Brain (organoid and tissue), 16 donors: ENCODE measurements at places on chromosomes 6 and 20. TPM values are rescaled to one million over a fixed set of nuclear protein-coding genes. Genes with fewer than 3 reads are reported as not detected.
A peak's percentile ranks its signal among the peaks of the same experiment; 100 is the strongest.

Gene LTA
- not detected for polyA plus RNA-seq

Gene IMPG1
- polyA plus RNA-seq = 0.08 TPM

- DNase-seq = no peak
These were observed 232.6 kb downstream of the TMEM242 start for GRCh38 chr6:157090736-157091135.

DNA sequence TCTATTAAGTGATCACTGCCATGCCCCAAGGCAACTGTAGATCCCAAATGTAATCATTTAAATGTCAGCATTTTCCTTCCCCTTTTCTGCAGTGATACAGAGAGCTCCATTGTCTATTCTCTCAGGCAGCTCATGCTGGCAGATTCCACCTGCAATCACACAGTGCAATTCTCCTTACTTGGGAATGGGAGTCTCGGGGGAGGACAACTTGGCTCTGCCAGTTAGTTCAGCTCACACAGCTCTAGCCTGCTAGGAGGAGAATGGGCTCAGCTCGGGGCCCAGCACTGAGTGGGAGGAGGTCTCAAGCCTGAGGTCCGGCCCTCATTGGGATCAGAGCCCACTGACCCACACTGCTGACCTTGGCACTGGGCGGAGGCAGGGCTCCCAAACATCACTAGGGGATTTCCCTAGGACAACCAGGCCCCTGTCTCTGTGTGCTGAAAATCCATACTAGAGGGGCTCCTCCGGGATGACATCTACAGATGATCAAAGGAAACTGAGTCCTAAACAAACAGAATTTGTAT lies 109.2 kb upstream of the ASF1A start:
- peak; percentile 93 for DNase-seq

DNA sequence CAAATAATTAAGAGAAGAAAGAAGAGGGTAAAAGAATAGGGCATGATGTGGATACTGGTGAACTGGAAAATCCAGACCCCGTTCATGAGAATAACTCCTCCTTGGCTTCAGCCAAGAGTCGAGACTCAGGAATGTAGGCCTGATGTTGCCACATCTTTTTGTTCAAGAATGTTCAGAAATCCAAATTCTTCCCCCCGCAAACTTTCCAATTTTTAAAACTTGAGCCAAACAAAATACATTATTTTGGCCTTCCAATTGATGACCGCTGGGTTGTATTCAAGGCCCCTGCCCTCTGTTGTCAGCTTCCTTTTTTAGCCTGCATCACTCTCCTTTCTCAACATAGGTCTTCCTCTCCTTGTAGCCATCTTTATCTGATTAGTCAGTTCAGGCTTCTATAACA lies 106.1 kb downstream of the TNFAIP3 start:
- DNase-seq = no peak

GRCh38 chr6:147757291-147757690 lies 248.8 kb downstream of the SAMD5 start:
- DNase-seq = no peak

GRCh38 chr6:815348-815738 lies 122.4 kb upstream of the EXOC2 start:
- DNase-seq = no peak

GRCh38 chr6:44097782-44098317 lies 29.4 kb downstream of the MRPL14 start:
- no peak for DNase-seq

DNA sequence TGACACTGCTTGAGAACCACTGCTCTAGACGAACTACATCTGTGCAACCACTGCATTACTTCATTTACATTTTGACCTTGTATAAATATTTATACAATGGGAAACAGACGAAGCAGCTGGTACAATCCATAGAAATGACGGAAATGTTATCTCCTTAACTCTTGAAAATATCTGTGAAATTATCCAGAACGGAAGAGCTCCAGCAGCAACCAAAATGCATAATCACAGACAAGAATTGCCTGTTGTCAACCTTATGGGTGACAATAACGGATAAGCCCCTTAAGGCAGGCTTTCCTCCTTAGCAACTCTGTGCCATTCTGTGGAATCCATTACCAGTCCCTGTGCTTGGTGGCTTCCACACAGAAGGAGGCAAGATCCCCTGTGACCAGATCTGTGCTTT lies 115.4 kb downstream of the DTNBP1 start:
- DNase-seq = no peak

DNA sequence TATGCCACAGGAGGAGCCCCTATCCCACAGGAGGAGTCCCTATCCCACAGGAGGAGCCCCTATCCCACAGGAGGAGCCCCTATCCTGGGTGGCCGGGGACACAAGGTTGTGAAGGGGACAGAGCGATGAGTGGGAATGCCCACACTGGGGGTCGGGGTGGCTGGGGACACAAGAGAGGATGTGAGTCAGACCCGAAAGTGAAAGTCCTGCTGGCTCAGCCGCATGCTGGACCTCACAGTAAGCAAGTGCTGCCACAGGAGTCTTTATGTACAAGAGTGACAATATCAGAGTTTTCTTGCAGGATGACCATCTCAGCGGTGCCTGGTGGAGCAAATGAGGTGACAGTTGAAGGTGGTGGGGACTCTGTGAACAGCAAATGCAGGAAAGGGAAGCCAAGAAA lies 93.7 kb downstream of the PSMB1 start:
- no peak for DNase-seq

Gene CLDN20
- polyA plus RNA-seq = not detected

Gene NKX2-2
- 6.9 TPM for polyA plus RNA-seq

Gene ME1
- 4.5 TPM for polyA plus RNA-seq

GRCh38 chr6:53725791-53726575 lies 60.4 kb upstream of the KLHL31 start:
- peak; percentile 81 for DNase-seq

Gene TPMT
- polyA plus RNA-seq = 16.2 TPM

GRCh38 chr6:132235596-132236280 lies 165.5 kb downstream of the MOXD1 start:
- no peak for DNase-seq

Gene MATN4
- polyA plus RNA-seq = 0.20 TPM

DNA sequence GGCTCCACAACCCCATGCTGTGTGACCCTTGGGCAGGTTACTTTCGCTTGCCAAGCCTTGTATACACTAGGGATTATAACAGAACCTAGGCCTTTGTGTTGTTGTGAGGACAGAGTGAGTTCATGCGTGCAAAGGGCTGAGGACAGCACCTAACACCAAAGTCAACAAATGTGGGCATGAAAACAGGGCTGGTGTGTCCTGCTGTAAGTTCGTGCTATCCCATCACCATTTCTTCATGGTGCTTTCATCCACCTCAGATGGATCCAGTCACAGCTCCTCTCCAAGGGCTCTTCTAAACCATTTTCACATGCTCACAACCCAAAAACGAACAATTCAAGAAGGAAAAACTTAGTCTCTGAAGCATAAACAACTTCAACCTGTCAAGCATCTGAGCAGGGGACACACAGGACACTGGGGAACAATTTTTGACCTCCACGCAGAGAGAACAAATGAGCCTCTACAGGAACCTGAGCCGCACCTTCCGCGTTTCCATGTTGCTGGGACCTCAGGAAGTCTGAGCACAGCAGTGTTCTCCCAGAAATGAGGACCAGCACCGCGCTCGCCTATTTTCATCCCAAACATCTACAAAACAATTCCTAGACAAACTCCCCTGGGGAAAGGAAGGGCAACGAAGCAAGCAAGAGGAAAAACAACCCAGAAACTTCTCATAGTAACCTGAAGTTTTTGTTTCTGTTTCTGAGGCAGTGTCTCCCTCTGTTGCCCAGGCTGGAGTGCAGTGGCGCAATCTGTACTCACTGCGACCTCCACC lies 3.1 kb downstream of the LRP11 start:
- DNase-seq = no peak

Gene MMUT
- 24.3 TPM for polyA plus RNA-seq

DNA sequence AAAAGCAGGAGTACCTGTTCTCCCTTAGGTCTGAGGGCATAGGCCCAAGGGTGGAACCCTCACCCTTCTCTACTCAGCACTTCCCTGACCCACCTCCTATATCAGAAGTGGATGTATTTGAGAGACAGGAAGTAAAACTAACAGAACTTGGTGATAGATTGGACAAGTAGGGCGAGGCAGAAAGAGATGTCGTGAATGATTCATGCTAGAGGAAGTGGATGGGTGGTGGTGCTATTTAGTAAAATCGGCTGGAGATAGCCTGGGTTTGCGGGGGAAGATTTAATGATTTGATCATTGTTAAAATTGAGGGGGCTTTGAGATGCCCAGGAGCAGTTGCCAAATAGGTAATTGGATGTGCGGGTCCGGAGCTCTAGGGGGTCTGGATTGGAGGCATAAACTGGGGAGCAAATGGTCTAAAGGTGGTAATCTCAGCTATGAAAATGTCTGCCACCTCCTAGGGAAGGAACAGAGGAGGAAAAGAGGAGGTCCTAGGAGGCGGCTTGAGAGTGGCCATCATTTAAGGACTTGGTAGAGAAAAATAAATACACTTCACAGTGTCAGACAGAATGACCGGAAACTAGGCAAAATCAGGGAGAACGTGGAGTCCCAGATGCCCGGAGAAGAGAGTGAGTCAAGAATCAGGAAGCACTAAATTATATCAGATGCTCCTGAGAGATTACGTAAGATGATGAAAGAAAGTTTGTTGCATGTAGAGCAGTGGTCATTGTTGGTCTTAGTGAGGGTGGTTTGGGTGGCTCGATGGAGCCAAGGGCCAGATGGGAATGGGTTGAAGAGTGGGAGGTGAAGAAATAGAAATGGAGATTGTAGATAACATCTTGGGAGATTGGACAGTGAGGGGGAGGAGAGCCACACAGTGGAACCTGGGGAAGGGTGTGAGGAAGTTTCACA lies 142.0 kb downstream of the CEP57L1 start:
- DNase-seq = no peak

Gene UBR2
- 6.5 TPM for polyA plus RNA-seq

DNA sequence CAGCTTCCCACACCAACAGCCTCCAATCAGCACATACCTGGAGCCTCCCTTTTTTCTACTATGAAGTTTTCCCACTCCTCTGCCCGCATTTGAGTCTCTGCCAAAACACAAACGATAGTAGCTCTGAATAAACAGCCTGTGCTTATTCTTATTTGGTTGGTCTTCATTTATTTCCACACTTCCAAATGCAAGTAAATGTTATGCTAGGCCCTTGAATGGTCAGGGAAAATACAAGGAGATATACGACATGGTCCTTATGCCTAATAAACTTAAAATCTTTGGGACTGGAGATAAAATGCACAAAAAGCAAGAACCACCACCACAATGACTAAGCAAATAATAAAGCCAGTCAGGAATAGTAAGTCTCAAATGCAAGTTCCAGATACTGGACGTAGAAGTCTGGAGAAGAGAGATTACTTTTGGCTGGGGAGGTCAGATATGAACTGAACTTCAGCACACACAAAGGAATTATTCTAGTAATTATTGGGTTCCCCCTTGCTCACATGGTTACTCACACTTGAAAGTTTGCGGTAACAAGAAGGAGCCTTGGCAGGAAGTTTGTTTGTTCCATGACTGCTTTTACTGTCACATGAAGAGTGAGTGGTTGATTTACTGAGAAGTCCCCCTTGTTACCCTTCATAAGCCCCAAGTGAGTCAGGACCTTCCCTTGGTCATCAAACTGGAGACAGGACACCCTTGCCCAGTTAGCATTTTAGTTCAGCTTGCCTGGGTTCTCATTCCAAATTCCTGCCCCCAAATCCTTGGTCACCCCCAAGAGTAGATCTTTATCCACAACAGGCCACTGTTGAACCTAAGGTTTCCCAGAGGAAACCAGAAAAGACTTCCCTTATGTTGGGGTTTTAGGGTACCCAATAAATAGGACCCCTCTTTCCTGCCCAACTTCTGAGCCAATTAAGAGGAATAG lies 511.2 kb upstream of the JARID2 start:
- no peak for DNase-seq

- no peak for DNase-seq
These were observed 15.9 kb downstream of the RFPL4B start for GRCh38 chr6:112362812-112363570.

- DNase-seq = no peak
These were observed 62.4 kb downstream of the ARID1B start for GRCh38 chr6:156839591-156840001.

DNA sequence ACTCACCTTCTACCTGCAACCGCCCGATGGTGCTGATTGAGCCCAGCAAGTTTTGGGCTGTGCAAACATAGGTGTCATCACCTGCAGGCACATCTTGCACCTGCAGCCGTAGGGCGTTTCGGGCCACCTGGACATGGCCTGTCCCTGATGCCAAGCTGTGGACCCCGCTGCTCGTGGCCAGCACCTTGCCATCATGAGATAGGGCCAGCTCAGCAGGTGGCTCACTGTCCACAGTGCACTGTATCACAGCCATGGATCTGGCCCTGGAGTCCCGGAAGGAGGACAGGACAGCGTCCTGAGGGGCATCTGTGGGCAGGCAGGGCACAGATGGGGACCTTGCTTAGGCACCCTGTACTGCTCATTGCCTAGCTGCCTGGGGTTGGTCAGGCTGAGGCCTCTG lies 10.1 kb upstream of the ADAM33 start:
- DNase-seq = no peak

GRCh38 chr6:155163601-155164000 lies 100.2 kb upstream of the CLDN20 start:
- DNase-seq = no peak

Gene SLC24A3
- polyA plus RNA-seq = 4.4 TPM

Gene PHACTR3
- polyA plus RNA-seq = 28.5 TPM

GRCh38 chr20:62598761-62599194 lies 43.5 kb upstream of the SLCO4A1 start:
- DNase-seq = no peak

Gene MEP1A
- not detected for polyA plus RNA-seq

Gene KAT14
- polyA plus RNA-seq = 15.0 TPM

Gene FAXC
- 25.0 TPM for polyA plus RNA-seq

GRCh38 chr6:142698751-142699150 lies 246.2 kb downstream of the HIVEP2 start:
- peak; percentile 45 for DNase-seq

Gene HEY2
- 2.5 TPM for polyA plus RNA-seq

GRCh38 chr20:57579898-57580447 lies 19.1 kb downstream of the PCK1 start:
- peak; percentile 69 for DNase-seq

DNA sequence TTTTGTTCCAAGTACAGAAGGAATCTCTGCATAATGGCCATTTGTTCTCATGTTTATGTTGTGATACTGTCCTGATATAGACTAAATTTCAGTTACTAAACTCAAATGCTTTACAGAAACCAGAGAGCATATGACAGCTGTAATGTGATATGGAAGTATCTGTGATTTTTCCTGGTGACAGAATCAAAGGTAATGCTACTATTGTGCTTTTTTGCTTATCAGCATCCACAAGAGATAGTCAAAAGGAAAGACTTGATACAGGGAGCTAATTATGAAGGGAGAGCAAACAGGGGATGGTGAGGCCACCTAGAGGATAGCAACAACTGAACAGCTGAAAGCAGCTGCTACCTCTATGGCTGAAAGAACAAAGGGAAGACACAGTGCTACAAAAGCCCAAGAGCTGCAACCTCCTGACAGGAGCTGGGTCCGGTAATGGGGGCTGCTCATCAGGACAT lies 181.4 kb downstream of the PHF3 start:
- DNase-seq = peak; percentile 84

- no peak for DNase-seq
These were observed 60.0 kb upstream of the PIM1 start for GRCh38 chr6:37109714-37110499.
